GM10248 (cell line): ENCODE measurements at places on chromosomes 6 and 20.

GRCh38 chr20:48286601-48287000 lies 501.3 kb upstream of the SULF2 start:
- no peak for DNase-seq

DNA sequence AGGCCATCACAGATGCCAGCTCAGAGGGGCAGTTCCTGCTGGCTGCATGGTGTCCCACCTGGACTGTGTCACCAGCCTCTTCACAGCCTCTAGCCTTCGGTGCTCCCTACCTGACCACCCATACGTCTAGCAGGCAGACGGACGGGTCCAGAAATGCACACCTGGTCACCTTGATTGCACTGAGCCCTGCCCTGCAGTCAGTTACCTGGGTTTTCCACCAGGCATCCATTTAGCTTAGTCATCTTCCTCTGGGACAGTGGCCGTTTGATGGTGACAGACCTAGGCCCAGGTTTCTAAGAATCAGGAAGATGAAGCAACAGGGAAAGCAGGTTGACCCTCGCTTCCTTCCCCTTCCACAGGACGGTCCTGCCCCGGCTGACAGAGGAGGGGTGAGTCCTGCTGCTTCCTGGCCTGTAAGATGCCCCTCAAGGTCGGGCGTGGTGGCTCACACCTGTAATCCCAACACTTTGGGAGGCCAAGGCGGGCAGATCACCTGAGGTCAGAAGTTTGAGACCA lies 9.8 kb upstream of the BPI start:
- DNase-seq: no peak

- no peak for DNase-seq
These were observed 26.3 kb downstream of the SUN5 start for GRCh38 chr20:32978009-32978335.

DNA sequence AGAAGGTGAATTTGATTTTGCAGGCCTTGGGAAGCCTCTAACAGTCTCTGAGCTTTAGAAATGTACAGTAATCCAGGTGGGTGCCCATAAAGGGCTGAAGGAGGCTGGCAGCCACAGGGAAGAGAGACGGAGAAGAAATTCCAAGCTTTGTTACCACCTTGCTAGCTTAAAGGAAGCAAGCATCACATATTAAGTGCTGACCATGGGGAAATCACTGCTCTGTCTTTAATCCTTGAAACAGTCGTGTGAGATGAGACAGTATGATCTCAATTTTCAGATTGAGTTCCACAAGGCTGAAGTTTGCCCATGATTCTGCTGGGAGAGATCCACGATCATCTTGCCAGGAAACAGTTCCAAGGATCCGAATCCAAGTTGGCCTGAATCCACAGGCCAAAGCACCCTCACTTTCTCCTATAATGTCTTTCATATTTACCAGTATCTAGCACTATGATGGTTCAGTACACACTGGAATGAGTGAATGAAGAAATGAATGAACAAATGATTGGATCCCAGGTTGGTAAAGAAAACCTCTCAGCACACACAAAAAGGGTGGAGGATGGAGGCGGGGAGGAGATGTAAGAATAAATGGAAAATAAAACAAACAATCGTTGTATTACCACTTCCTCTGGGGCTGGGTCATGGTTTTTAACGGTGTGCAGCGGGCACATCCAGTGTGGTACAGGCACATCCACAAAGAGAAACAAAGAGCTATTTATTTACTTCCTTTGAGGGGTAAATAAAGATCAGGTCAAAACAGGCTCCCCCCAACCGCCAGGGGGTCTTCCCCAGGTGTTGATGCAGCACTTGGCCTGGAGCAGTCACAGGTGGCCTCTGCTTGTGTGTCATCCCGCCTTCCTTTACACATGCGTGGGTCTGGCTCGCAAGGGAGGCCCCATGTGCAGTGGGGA lies 28.2 kb upstream of the TAF8 start:
- peak; percentile 66 for DNase-seq

DNA sequence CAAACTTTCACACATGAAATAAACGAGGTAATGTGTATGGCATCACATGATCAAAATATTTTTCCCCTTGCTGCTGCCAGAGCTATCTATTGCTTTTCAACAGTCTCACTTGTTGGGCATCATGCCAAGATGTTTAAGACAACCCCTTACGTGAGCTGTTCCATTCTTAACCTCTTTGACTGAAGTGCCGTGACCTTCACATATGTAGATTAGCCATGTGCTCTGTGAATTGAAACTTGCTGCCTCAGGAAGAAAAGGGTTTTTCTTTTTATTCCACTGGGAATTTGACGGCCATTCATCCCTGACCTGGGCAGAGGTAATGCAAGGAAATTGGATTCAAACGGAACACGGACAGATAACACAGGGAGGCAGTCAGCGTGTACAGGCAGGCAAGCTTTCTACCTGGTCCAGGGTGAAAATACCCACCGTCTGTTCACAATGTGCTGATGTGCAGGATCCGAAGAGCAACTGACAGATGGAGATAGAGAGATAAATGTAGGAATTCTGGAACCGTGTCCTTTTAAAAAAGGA lies 14.2 kb downstream of the ARID1B start:
- no peak for DNase-seq

GRCh38 chr6:159220093-159220492 lies 50.9 kb downstream of the FNDC1 start:
- DNase-seq: no peak

- peak; percentile 49 for DNase-seq
These were observed 654 bp downstream of the FAM8A1 start for GRCh38 chr6:17600527-17601385.

DNA sequence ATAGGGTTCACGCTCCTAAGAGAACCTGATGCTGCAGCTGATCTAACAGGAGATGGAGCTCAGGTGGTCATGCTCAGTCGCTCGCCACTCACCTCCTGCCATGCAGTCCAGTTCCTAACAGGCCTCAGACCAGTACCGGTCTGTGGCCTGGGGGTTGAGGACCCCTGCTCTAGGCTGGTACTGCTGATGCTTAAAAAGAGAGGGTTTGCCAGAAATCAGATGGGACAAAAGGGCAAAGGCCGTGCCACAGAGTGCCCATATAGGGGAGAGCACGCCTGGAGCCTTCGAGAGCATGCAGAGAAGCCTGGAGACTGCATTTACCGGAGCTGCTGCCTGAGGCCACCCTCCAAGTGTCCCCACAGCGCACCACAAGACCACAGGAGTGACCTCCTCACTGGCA lies 75.5 kb downstream of the PTPN1 start:
- no peak for DNase-seq

- no peak for DNase-seq
These were observed 110.0 kb downstream of the MAP7 start for GRCh38 chr6:136440203-136440602.

DNA sequence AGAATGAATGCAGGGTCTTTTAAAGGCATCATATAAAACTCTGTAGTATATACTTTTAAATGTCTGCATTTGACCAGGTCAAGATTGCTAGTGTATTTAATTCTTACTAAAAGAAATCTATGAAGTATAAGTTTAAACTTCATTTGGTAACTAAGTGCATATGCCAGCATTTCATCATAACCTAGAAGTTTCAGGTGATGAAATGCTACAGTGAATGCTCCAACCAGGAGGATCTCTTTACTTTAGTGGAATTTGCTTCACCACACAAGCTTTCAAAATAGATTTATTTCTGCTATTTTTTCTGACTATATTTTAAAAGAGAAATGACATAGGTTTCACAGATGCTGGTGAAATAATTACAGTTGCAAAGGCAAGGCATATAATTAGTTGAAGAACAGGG lies 141.9 kb downstream of the HIVEP2 start:
- no peak for DNase-seq
